Activated effector memory CD4-positive, alpha-beta T cell treated with anti-CD3 and anti-CD28 coated beads, Interleukin-2, amount 50 U/mL, for 16 hours (primary cell): ENCODE measurements at places on chromosomes 6 and 20.
A peak's percentile ranks its signal among the peaks of the same experiment; 100 is the strongest.

- no peak for DNase-seq
Observed at GRCh38 chr6:125794342-125795137, 3.8 kb downstream of the NCOA7 start.

DNA sequence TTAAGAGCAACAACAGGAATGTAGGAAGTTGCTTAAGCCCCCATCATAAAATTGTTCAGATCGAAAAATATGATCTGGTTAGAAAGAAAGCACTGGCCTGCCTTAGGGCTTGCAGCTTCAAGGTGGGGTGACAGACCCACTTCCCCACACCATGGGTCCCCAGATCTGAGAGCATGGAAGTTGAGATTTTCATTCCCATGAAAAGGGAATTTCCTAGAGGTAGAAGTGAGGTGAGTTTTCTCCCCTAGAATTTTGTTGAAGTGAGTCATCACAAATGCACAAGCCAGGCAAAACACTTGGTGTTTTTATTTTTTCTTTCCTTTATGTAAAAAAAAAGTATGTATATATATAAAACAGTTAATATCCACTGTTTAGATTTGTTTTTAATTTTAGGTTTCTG, 213.6 kb upstream of the SUPT3H start:
- DNase-seq, result no peak

DNA sequence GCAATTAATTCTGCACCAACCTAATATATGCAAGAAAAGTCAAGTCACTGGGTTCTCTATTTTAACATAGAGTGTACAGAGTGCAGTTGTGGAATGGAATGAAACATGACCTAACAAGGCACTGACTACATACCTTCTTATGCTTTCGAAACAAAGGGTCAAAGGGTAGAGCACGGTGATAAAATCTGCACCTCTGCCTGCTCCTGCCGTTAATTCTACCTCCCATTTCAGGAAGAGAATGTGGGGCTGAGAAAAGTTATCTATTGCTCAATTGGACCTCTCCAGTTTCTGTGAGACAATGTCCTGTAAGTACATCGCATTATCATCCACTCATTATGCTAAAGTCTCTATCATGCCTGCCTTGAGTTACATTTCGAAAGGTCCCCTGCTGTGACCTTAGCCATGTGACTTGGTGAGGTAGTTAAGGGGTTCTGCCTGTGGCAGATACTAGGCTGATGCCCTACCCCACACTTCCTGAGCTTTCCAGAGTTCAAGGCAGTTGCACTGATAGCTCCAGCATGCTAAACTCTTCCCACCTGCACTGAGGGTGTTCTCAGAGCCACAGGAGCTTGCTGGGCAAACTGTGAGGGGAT, 14.0 kb upstream of the MOCS1 start:
- no peak for DNase-seq

DNA sequence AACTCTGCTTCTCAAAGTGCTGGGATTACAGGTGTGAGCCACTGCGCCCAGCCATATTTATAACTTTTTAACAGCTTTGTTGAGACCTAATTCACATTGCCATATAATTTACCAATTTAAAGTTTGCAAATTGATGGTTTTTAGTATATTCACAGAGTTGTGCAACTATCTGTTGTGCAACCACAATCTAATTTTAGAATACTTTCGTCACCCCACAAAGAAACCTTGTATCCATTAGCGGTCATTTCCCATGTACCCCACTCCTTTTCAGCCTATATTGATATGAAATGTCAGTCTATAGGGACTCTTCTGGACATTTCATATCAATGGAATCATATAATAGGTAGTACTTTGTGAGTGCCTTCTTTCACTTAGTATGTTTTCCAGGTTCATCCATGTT, 55.8 kb downstream of the FOXO3 start:
- no peak for DNase-seq

GRCh38 chr20:5524896-5525295, 208.1 kb upstream of the PROKR2 start:
- no peak for DNase-seq

DNA sequence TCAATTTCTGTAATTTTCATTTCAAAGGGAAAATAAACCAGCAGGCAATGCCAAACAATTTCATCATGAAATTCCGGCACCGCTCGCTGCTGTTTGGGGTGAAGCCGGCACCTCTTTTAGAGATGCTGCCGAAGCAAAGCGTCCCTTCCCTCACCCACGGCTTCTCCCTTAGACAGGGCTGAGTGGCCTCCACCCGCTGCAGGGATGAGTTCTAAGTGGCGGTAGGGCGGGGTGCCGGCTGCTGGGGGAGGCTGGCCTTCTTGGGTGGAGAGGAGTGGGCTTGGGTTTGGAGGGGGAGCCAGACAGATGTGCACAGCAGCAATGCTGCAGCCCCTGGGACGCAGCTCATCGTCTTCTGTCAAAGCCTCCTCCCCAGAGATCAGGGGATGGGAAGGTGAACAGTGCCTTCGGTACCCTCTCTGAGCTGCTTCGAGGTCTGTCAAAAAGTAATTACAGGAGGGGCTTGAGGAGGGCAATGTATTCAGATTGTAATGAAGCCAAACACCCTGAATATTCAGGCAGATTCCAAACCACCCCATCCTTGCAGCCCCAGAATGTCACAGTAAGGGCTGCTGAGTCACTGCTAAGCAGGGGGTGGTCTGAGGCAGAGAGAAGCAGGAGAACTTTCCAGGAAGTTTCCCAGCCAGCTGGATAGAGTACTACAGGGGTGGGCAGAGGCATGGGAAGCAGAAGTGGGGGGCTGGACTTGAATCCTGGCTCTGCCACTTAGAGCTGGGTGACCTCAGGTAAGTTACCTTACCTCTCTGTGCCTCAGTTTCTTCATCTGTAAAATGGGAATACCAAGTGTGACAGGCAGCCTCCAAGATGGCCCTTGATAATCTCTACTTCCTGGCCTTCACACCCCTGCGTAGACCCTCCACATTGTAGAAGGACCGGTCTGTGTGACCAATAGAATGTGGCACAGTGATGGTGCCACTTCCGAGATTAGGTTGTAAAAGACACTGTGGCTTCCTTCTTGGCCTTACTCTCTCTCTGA, 96.6 kb downstream of the SULF2 start:
- no peak for DNase-seq

DNA sequence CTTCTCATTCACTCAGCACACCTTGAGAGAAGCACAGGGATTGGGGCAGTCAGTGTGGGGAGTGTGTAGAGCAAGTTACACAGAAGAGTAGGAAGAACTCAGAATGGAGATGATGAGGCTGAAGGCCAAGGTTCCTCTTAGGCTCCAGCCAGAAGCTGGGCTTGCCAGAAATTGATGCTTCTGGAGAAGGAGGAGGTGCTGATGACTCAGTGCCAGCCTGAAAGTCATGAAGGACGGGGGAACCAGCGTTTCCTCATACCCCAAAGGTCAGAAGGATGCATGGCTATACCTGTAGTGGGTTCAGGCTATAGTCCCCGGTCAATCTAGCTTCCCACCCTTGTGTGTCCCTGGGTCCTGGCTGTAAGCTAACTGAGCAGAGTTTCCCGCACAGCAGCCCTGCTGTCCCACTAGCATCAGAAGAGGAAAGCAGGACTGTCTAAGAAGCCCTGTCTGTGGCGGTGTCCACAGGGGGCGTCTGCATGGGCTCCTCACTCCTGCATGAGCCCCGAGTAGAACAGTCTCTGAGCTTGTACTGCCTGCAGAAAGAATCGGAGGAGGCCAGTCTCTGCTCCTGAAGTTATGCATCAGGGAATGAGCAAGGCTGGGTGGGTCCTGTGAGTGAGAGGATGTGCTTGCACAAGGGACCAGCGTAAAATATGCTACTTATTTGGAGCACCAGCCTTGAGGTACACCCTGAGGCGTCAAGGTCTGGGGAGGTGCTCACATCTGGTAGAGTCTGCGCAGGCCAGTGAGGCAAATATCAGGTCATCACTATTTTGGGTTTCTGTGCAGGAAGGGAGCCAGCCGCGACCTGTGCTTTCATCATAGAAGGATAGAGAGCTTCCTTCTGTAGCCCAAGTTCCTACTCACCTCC, 148.5 kb downstream of the MRPL14 start:
- DNase-seq, result peak; percentile 27

- DNase-seq, result no peak
Observed at GRCh38 chr6:97215157-97215769, 67.8 kb downstream of the MMS22L start.
